ENCODE measurements at places on chromosomes 6 and 20.

DNA sequence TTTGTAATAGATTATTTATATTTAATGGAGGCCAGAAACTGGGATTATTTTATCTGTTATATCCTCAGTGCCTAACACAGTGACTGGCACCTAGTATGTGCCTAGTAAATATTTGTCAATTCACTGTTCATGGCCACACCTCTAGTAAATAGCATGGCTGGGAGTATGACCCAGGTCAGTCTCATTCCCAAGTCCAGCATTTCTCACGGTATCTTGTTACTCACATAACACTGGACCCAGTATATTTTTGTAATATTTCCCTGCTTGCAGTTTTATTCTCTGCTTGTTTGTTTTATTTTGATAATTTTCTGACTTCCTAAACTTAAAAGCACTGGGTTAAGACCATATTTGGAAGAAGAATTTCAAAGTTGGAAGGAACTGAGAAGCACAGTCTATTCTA, 47.7 kb downstream of the CTNNBL1 start:
- DNase-seq: no peak

- no peak for DNase-seq
Observed at GRCh38 chr6:150981095-150981494, 115.6 kb downstream of the MTHFD1L start.

DNA sequence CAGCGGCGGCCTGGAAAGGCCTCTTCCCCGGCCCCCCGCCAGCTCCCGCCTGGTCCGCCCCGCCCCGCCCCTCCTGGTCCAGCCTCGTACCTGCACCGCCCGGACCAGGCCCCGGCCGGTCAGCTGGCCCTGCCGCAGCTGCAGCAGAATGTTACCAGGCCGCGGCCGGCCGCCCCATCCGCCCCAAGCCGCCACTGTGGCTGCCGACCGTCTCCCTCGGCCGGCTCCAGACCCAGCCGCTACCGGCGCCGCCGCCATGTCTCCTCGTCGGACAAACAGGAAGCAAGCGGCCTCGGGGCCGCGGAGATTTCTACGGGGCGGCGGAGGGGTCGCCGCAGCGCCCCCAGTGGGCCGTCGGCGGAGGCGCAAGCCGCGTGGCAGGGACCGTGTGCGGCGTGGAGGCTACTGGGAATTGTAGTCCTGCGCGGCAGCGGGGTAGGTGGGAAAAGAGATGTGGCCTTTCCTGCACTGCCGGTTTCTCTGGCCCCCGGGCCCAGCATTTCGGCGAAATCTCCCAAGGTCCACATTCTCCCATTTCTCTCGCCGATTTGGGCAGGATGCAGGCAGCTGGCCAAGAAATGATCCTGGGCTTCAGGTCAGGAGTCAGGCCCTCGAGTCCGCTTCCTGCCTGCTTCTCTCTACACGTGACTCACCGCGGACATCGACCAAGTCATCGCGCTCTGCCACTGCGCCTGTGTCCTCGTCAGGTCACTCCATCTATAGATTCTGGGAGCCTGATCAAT, at the start of gene TRPC4AP:
Gene TRPC4AP, minus strand, starts transcription at position 284 of the 743 bp plus-strand sequence. Its CDS starts 26 bp downstream, at position 258.
- DNase-seq: peak; percentile 75

- no peak for DNase-seq
Observed at GRCh38 chr20:57650756-57651483, 30.7 kb upstream of the ZBP1 start.

DNA sequence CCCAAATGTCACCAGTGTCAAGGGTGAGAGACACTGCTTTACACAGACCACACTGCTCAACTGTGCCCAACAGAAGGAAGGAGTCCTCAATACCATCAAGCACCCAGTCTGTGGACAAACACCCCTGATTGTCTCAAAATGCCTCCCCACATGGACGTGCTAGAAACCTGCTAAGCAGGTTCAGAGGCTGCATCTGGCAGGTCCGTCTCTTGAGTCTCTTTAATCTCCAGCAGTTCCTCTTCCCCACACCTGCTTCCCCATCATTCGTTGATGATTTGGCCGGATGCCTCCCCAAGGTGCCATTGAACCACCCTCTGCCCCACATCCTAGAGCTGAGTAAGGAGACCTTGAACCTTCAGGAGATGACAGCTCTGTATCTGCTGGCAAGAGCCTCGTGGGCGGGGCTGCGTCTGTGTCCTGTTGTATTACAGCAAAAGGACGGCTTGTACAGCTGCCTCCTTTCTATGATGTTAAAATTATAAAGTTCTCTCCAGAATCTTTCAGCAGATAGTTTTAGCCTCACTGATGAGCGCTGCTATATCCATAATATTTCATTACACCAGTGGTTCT, 179.2 kb downstream of the PREX1 start:
- no peak for DNase-seq

DNA sequence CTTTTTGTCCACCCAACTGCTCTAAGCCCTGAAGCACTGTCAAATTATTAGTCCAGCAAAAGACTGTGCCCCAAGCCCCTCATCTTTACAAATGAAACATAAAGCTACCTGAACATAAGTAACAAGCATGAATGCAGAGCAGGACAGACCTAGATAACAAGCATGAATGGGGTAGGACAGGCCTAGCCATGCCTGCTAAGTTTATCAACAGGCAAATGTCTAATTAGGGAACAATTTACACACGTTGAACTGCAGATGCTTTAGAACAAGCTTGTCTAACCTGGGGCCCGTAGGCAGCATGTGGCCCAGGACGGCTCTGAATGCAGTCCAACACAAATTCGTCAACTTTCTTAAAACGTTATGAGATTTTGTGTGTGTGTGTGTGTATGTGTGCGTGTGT, 13.6 kb downstream of the FBXO30 start:
- DNase-seq: no peak

DNA sequence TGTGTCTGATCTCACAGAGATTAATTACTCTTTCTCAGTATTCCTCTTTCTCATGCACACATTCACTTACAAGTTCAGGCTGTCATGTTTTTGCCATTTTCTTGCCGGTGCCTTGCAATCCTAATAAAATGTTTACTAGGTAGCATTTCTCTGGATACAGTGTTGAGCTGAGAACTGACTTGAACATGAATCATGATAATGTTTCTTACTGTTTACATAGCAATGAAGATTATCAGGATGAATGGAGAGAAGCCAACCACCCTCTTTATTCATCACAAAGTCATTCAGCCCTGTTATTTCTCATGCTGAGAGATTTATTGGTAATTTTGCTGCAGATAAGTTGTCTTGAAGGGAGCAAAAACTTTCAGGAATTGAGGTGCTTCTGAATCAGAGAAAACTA, 185.5 kb upstream of the ECI2 start:
- no peak for DNase-seq

GRCh38 chr6:155036907-155037306, 41.8 kb downstream of the TIAM2 start:
- no peak for DNase-seq

DNA sequence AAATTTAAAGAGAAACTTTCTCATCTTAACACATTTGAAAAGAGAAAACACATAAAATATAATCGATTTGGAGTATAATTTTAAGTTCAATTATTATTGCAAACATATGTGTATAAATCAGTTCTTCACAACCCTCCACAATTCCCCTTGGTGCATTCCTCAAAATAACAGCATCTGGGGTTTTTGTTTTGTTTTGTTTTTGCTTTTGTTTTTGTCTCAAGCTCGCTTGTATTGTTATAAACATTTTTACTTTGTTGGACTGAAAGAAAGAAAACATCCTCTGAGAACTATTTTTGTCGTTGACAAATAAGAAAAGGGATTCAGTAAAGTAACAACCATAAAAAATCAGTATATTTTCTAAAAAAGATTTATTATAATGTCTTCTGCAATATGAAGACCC, 60.2 kb upstream of the HIVEP1 start:
- DNase-seq: no peak

DNA sequence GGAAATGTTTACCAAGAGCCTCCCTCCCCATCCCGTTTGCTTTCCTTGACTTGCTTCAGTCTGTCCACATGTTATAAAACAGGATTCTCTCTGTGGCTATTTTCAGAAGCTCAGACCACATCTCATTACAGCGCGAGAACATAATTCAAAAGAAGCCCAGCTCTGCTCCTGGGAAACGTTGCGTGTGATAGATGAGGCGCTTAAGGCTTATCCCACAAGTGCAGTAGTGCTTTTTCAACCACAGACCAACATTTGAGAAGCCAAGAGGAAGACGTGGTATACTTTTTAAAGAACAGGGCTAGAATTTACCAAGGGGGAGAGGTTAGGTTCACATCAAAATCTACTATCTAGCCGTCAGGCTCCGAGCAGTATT, 239.5 kb downstream of the SLC24A3 start:
- no peak for DNase-seq

- DNase-seq: peak; percentile 54
Observed at GRCh38 chr6:1604158-1605003, 5.3 kb upstream of the FOXC1 start.

- no peak for DNase-seq
Observed at GRCh38 chr20:52971498-52972189, 514 bp upstream of the TSHZ2 start.

GRCh38 chr20:19024296-19025035, 188.0 kb upstream of the SLC24A3 start:
- no peak for DNase-seq

- DNase-seq: no peak
Observed at GRCh38 chr20:41798930-41799502, 180.8 kb upstream of the CHD6 start.

DNA sequence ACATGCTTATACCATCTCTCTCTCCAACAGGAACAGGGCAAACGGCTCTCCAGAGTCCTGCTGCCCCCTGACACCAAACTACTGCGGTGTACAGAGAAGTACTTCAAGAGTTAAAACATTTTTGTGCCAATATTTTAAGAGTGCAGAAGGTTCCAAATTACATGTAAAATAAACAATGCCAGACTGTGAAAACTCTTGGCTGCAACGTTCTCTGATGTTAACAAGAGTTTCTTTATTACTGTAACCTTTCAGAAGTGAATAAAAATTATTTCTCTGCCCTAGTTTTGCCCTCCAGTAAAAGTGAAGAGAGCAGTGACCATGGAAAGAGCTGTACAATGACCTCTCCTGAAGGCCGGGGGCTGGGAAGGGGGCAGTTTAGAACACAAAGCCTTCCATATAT, 41.4 kb upstream of the FAM83C start:
- DNase-seq: no peak

DNA sequence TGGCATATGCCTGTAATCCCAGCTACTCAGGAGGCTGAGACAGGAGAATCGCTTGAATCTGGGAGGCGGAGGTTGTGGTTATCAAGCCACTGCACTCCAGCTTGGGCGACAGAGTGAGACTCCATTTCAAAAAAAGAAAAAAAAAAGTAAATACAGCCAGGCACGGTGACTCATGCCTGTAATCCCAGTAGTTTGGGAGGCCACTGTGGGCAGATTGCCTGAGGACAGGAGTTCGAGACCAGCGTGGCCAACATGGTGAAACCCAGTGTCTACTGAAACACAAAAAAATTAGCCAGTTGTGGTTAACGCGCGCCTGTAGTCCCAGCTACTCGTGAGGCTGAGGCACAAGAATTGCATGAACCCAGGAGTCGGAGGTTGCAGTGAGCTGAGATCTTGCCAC, 1.5 kb upstream of the NINL start:
- no peak for DNase-seq

DNA sequence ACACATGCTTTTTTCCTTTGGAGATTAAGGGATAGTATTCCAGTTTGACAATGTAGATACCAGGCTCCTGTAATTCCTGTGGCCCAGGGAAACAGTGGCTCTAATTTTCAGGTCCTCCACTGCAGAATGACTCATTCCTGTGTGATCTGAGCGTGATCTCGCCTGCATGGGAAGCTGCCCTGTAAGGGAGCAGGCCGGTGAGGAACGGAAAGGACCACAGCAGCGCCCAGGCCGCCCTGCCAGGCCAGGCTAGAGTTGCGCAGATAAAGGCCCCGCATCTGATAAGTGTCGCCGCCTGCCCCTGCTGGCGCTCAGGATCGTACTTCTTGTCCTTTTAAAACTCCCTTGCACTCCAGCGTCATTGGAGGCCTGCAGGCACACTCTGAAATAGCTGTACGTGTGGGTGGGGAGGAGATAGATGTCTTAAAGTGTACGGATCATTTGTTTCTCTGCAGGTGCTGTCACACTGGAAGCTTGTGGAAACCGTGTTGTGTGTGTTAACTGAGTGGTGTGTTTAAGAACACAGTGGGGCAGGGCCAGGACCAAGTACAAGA, 60.7 kb downstream of the SYNJ2 start:
- no peak for DNase-seq

DNA sequence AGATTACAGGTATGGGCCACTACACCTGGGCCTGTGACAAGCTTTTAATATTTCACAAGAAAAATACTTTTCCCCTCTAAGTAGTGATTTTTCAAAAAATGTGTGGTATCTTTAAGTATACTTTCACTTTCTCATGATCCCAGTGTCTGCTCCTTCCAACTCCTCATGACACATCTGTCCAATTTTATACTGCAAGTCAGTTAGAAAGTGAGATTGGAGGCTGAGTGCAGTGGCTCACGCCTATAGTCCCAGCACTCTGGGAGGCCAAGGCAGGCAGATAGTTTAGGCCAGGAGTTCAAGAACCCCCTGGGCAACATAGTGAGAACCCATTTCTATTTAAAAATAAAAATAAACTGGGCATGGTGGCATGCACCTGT, 20.2 kb downstream of the PIM1 start:
- no peak for DNase-seq

DNA sequence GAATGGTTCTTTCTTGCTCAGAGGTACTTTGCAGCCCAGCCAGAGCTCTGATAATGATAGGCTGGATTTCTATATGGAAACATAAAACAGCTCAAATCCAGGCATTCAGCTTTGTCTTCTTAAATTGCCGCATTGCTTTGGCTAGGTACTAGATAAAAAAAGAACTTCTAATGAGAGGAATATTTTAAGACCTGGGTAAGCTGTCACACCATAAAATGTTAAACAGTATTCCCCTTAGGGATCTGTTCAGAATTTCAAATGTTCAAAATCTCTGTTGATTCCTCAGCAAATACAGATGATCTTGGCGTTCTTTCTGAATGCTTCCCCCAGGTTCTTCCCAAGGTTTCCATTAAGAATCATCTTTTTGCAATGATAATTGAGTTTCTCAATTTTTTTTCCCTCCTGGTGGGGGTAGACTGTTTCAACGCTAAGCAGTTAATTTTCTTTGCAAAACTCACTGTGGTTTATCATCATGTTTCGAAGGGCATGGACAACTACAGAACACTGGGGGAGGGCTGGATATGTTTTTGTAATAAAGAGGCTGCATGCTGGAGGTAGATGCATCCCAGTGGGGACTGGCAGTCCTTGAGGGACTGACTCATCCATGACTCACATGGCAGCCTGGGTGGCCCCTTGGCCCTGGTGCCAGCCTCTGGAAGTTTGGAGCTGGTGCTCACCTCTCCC, 31.0 kb downstream of the TIAM2 start:
- no peak for DNase-seq

GRCh38 chr6:87684895-87685654, 17.0 kb downstream of the AKIRIN2 start:
- DNase-seq: no peak

GRCh38 chr6:39714802-39715201, 10.4 kb downstream of the KIF6 start:
- DNase-seq: no peak
